ENCODE measurements at places on chromosomes 11 and 22.

- DNase-seq: no peak
Measured at GRCh38 chr11:12241971-12242672, 131.7 kb downstream of the MICAL2 start.

DNA sequence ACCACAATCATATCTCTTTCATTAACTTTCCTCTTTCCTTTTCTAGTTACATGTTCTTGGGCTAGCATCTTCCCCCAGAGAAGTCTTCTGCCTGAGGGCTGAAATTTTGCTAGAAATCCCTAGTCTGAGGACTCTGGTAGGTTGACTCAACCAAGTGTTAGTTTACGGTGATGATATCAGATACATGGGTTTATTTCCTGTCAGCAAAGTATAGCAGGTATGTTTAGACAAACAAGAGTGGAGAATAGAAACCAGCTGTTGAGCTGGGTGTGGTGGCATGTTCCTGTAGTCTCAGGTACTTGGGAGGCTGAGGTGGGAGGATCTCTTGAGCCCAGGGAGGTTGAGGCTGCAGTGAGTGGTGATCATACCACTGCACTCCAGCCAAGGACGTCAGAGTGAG, 11.2 kb downstream of the FOLR1 start:
- DNase-seq: no peak

DNA sequence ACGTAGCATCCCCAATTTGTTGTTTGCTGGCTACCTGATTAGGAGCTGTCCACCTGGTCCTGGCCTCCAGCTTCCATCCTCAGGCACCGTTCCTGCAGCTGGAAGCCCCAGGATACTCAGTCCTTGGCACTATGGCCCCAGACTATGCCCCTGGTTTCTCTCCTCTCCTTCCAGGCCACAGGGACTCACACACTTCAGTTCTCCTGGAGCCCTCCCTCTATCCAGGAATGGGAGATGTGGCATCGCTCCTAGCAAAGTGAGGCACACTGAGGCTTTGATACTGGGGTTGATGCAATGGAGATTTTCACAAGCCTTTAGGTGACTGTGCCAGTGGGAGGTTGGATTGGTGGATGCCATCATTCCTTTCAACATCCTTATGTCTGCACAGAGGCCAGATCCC, 142.8 kb upstream of the B3GAT1 start:
- DNase-seq: no peak

DNA sequence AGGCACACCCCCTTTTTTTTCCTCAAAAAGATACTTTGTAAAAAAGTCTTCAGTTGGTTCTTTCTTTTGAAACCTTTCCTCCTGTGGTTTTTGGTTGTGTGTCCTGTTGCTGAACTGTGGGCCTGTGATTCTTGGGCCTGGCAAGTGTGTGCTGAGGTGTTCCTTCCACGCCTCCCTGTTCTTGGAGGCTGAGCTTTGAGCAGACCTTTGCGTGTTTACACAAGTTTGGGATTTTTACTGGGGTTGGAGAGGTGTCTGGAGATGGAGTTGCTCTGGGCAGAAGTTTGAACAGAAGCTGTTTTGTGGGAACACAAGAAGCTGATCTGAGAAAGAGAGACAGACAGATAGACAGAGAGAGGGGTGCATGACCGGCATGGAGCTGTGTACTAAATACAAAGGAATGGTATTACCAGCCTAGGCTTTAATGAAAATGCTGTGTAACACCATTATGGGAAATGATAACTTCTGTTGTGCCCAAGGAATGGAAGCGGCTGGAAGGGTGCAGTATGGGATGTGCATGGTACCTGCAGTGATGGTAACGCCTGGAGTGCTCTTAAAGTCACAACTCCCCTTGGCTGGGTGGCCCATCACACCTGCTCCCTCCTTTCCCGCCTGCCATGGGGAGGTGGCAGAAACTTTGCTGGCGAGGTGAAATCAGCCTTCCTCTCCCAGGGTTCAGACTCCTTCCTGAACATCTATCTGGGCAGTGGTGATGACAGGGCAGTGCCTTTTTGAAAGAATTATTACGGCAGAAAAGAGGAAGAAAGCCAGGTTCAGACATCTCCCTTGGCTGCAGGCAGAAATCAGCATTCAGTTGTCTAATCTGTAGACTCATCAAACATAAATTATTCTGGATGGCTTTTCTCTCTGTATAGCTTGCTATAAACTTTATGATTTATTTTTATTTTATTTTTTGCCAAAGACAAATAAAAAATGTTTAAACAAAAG, 70.4 kb downstream of the LDLRAD3 start:
- DNase-seq: no peak

DNA sequence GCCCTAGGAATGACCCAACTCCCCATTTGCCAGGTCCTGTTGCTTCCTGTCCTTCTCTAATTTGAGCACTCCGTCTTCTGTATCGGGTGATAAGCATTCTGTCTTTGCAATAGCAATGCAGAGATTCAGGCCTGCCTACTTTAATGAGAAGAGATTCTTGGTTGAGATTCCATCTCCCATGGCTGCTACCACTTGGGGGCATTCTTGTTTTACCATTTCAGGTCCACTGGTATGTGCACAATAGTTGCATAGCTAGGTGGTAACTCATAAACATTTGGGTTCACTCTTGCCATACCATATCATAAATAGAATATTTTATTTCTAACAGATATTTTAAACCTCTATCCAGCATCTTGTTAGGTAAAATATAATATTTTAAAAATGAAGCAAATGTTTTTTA, 34.4 kb upstream of the CALCB start:
- DNase-seq: no peak

DNA sequence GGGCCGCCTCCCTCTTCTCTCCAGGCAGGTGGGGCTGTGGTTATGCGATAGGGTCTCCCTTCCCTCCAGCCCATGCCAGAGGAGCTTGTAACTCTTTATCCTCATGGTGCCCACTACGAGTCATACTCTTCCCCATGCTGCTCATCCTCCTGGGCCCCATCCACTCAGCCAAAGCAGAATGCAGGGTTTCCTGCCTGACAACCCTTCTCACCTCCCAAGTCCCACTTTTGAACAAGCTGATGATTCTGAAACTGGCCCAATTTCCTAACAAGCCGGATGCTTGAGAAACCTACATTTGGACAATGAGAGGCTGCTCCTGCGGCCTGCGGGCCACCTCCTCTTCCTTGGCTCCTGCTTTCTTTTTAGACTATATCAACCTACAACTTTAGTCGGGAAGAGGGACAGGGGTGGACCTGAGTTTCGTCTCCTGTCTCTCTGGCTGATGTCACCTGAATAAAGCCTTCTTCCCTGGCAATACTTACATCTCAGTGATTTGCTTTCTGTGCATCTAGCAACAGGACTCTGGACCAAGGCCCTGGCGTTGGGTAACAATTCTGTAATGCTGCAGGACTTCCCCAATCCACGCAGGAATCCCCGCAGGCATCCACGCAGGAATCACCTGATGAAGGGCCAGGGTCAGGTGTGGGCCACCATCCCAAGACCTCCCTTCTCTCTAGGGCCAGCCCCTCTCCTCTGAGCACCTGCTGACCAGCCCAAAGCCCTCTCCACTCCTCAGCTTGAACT, 1.5 kb upstream of the NDUFS8 start:
- DNase-seq: no peak

DNA sequence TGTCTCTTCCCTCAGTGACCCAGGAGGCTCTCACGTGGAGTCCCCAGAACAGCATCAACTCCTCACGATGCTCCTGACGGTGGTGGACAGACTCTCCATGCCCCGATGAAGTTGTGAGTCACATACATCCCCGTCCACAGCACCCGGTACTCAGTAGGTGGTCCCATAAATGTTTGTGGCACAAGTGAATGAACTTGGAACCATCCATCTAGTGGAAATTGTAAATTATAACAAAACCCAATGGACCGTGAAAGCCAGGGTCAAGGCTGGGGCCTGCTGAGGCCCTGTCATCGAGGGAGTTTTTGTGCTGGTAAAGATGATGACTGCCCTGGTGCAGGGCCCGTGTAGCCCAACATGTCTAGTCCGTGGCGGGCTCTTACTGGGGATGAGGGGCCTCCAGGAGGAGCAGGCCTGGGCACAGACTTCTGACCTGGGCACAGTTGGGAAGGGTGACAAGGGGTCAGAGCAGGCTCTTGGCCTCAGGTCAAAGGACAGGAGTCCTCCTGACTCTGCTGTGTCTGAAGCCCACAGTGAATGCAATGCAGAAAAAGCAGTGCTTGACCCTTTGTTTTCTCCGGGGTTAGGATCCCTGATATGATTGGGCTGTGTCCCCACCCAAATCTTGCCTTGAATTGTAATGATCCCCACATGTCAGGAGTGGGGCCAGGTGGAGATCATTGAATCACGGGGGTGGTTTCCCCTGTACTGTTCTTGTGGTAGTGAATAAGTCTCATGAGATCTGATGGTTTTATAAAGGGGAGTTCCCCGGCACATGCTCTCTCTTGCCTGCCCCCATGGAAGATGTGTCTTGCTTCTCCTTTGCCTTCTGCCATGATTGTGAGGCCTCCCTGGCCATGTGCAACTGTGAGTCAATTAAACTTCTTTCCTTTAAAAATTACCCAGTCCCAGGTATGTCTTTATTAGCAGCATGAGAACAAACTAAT, 20.0 kb upstream of the SMIM38 start:
- no peak for DNase-seq

GRCh38 chr22:19795617-19796008, 35.0 kb downstream of the TBX1 start:
- no peak for DNase-seq

- DNase-seq: no peak
Measured at GRCh38 chr11:102810950-102811660, 13.1 kb upstream of the MMP1 start.

GRCh38 chr11:23112987-23113886, 253.0 kb upstream of the CCDC179 start:
- DNase-seq: peak; percentile 31

GRCh38 chr22:19352766-19353165, 61.2 kb upstream of the CLTCL1 start:
- no peak for DNase-seq

DNA sequence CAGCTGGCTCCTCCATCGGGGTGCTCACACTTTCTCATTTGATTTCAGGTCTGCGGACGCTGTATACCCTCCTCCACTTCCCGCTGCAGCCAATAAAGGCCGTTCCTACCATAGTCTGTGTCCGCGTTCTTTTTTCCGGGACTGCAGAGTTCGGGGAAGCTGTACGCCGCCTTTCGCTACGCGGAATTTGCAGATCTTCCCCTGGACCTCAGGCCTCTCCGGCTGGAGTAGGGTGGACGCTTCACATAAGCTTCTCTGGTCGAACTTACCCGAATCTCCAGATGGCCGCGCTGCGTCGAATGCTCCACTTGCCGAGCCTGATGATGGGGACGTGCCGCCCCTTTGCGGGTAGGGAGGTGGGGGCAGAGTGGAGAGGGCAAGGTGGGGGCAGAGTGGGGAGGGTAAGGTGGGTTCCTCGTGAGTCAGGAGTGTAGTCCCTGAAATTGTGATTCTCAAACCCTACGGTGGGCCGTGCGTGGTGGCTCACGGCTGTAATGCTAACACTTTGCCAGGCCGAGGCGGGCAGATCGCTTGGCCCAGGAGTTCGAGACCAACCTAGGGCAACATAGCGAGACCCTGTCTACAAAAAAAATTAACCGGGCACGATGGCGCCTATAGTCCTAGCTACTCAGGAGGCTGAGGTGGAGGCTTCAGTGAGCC, 617 bp downstream of the CSKMT start:
- no peak for DNase-seq

DNA sequence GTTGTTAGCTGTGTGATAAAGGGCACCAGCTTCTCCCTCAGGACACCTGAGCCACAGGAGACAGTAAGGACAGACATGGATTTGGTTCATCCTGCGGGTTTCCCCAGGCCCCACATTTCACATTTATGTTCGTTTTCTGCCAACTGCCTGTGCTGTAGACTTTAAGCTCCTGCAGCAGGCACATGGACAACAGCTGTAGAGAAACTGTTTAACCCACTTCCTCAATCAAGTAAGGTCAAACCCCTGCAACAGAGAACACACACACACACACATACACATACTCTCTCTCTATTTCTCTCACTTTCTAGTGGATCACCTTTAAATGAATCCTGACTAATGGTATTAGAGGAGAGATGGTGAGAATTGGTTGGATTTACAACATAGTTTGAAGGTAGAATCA, 90.7 kb downstream of the C11orf87 start:
- no peak for DNase-seq

DNA sequence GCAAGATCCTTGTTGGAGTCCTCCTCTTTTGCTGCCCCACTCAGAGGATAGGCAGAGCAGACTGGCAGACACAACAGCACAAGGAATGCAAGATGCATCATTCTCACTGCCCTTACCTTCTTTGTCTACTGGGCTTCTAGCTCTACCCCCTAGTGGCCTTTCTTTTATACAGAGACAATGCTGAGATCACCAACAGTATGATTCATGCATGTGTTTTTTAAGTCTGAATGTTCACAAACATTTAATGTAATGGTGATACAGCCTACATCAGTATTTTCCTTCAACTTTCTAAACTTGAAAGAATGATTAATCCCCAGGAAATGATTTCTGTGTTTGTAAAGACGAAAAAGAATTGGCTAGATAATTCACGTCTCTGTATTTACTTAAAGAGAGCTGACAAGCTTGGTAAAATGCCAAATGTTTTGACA, at the start of gene MMP10:
Gene MMP10 (minus strand): TSS at position 138 of the 428 bp plus-strand sequence. CDS start 37 bp downstream, at position 101.
- no peak for DNase-seq

DNA sequence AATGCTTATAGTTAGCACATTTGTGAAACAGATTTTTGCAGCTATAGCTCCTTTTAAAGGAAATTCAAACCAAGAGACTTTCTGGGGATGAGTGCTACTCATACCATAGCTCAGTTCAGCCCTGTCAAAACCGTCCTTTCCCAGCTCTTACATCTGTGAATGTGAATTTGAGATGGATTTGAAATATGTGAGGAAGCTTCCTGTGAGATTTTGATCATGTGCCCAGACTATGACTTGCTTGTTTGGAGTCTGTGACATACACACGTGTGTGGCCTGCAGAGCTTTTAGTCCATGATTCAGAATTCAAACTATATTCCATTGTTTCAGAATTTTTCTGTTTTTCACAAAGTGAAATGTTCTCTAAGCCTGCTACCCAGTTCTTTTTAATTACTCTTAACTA, 4.4 kb upstream of the MMP1 start:
- DNase-seq: no peak

DNA sequence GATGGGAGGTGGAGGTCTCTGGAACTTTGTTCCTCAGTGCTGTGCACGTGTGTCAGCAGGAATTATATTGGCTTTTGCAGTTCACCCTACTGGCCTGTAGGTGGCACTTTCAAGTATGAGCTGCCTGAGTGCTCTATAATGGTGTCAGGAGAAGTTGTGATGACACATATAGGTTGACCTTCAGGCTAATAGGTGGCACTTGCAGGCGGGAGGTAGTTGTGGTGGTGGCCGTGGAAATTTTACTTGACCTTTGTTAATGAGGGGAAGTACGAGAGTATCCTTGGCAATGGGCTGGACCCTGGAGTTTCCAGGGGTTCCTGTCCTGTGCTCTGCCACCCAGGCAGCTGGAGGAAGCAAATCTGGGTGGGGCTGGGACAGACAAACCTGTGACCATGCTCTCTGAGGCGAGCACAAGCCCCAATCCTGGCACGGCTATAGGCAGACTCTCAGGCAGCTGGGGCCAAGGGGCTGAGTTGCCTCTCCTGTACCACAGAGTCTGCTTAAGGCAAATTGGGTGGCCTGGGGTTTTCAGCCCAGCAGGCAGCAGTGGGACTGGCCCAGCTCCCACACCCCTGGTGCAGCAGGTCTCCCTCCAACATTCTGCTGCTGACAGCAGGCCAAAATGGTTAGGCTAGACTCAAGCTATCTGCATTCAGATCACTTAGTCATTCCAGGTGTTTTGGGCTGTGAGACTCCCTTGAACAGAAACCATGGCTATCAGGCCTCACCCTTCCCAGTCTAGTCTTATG, 147.5 kb upstream of the CTSC start:
- DNase-seq: peak; percentile 45
